Left ventricle myocardium superior (tissue), 1 donor: ENCODE measurements at places on chromosomes 1 and 21. TPM values are rescaled to one million over a fixed set of nuclear protein-coding genes. Genes with fewer than 3 reads are reported as not detected.

Gene F13B
- total RNA-seq: not detected

Gene FCRL4
- not detected for total RNA-seq

Gene KCNN3
- 4.0 TPM for total RNA-seq

Gene HSD3B2
- total RNA-seq: not detected

Gene ZNF697
- total RNA-seq: 11.5 TPM

Gene RSPO1
- 0.47 TPM for total RNA-seq
